ENCODE measurements at places on chromosomes 1 and 21.

DNA sequence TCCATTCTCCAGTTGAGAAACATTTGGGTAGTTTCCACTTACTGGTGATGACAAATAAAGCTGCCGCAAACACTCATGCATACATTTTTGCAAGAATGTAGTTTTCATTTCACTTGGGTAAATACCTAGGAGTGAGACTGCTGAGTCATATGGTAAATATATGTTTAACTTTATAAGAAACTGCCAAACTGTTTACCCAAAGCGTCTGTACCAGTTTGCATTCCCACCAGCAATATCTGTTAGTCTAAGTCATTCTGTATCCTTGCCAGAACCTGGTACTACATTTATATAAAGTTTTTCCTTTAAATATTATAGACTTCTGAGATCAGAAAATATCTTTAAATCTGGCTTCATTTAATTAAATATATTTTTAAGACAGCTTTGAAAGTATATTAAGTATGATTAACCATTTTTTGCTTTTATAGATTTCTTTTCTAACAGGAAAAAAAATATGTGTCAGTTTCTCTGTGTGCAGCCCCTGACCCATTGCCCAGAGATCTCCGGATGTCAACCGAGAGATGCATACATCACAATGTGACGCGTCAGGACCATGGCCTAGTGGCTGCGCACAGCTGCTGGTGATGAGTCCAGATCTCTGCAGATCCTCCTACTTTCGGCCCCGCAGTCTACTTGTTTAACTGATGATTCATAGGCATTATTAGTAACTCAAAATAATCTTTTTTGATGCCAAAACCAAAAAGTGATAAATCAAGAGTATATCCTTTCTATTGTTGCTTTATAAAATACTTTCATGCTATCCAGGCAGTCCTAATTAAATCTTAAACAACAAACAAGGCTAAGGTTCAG is 227.1 kb upstream of the MAP1LC3C start:
- no peak for DNase-seq

DNA sequence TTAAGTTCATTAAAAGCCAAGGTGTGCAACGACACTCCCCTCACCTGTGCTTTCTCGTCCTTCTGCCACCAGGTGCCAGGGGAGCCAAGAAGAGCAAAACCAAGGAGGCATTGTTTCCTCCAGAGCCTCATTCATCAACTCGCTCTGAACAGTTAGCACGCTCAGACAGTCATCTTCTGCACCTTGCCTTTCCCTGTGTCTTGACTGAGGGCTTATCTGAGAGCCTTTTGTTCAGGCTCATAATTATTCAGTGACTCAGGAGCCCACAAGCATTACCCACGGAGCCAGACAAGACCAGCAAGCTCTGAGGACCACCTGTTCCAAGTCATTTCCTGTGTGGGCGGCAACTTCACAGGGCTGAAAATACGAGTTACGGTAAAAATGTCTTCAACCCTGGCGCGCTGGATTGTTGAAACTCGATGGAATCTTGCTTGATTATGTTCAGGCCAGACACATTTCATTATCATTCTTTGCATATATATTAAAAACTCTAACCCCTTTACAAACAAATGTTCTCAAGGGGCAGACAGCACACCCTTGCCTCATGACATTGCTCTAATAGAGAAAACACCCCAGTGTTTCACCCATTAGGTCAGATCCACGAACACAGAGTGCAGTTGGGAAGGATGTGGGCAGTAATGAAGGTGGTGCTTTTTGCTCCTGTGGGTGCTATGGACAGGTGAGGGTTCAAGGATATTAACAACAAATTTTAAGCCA is 89.7 kb upstream of the RUNX1 start:
- no peak for DNase-seq

GRCh38 chr1:159091180-159091560 is 14.6 kb upstream of the AIM2 start:
- DNase-seq: no peak

- no peak for DNase-seq
These were observed 30.8 kb downstream of the GORAB start for GRCh38 chr1:170562646-170563338.

DNA sequence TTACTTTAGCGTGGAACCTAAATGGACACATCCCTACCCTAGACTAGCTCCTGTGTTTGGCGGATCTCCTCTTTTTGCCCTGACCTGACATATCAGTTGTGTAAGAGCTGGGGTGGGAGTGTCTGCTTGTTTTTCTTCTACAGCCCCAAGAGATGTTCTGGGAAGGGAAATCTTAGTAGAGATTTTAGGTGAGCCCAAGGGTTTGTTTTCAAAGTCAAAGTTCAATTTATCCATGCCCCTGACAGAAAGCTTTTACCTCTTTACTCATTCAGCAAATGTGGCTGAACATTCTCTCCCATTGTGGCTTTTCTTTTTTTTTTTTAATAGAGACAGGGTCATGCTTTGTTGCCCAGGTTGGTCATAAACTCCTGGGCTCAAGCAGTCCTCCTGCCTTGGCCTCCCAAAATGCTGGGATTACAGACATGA is 7.3 kb upstream of the TARS2 start:
- no peak for DNase-seq

DNA sequence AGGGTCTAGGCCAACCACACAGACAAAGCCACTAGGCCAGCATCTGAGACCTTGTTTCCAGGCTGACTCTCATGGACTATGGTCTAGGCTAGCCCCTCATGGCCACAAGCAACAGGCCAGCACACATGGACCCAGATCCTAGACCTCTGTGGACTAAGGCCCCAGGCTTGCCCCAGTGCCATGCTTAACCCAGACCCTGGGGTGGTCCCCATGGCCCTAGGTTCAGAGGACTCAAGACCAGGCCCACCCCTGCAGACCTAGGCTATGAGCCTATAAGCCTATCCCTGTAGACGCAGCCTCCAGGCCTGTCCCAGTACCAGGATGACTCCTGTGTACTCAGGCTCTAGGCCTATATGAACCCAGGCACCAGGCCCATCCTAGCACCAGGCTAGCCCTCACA is 1.9 kb upstream of the OR14A2 start:
- DNase-seq: no peak

- no peak for DNase-seq
These were observed 37.8 kb upstream of the CCSAP start for GRCh38 chr1:229380536-229381160.

GRCh38 chr1:155195201-155196102 is 12.2 kb downstream of the THBS3 start:
- no peak for DNase-seq

GRCh38 chr1:119631433-119632102 is 16.5 kb downstream of the ZNF697 start:
- no peak for DNase-seq

- no peak for DNase-seq
These were observed 97.1 kb downstream of the ARHGEF10L start for GRCh38 chr1:17636612-17637011.

Measured in HL-60 (cell line).